ENCODE measurements at places on chromosomes 2 and 18.

DNA sequence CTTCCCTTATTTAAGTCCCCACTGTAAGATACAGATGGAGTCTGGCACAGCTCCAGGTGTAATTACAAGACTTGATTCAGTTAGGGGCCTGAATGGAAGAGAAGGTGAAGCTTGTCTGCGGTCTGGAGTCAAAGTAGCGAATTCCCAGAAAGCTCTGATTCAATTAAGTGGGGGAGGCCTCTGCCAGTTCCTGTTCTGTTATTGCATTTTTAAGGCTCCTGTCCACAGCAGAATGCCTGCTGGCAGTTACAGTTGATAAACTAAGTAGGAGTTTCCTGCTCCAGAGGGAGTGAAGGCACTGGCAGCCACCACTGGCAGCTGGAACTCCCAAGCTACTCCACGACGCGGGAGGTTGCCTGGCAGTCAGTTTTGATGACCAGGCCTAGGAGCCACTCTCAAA, 181.1 kb downstream of the SOCS6 start:
- DNase-seq, result no peak

GRCh38 chr2:230925443-230925878, 419 bp upstream of the GPR55 start:
- peak; percentile 43 for DNase-seq

DNA sequence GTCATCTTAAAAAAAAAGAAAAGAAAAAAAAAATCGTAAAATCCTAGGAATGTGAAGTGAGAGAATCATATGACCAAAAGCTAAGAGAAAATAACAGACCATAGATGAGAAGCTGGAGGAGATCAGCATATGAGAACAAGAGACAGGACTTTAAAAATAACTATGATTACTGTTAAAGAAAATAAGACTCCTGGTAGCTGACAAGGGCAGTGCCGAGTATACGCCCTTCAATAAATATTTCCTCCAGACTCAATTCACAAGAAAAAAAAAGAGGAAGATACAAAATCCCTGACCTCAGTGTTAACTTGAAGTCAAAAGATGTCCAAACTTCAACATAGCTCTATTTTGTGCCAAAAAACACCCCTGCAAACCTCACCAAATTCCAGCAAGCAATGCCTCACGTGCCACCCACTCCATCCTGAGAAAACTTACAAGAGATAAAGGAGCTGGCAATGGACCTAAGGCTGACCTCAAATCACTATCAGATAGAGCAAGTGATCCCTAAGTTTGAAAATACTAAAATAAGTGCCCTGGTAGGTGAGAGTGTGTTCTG, 817.2 kb downstream of the SOCS6 start:
- DNase-seq, result no peak

- DNase-seq, result no peak
These were observed 296.0 kb downstream of the PLCL1 start for GRCh38 chr2:198100346-198100745.

- no peak for DNase-seq
These were observed 10.4 kb upstream of the CASP8 start for GRCh38 chr2:201249889-201250288.

DNA sequence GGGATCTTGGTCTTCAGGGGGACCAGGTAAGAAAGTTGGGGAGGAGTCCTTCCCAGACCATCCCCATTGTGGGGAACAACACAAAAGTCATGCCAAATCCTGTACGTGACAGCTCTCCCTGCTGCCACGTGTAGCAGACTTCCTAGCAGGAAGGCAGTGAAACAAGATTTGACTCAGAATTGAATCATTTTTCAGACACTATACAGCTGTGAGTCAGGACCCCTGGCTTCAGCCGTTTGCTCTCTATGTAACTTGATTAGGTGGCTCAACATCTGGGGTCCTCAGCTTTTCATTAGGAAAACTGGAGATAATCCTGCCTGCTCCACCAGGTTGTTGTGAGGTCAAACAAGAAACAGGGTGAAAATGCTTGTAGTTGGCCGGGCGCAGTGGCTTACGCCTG, 32.9 kb upstream of the PDCL3 start:
- no peak for DNase-seq

DNA sequence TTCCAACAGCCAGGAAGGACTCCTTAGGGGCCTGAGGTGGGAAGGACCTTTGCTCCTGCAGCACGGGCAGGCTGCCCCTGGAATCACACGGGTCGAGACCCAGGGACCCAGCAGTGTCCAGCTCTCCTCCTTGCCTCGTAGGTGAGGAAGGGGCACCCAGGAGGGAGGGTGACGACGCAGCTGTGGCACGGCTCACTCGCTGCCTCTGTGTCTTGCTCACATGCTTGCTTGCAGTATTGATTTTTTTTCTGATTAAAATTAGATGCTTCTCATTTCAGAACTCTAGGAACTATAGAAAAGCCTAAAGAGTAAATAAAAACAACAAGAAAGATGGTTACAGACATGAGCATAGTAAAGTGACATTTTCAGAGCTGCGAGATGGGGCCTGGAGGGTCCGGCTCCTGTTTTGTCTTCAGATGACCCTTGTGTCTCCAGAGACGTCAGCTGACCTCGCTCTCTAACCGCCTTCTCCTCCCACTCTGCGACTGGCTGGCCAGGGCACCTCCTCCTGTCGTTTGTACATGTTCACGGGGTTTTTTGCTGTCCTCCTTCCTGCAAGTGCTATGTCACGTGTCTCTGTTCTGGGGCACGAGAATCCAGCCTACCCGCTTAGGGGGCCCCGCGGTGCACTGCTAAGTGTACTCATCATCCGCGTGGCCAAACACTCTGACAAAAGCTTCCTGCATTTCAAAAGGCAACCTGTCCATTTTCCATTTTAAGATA, 65.7 kb upstream of the ZNF236 start:
- DNase-seq, result no peak

DNA sequence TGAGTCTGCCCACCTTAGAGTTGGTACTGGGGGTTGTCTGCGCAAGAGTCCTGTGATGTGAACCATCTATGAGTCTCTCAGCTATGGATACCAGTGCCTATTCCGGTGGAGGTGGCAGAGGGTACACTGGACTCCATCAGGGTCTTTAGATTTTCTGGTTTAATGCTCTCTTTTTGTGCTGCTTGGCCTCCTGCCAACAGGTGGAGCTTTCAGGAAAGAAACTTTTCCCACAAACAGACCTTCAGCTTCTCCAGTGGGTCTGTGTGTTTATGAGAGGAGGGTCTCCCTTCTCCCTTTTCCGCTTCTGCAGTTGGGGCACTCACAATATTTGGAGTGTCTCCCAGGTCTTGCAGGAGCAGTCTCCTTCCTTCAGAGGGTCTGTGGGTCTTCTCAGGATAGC, 1721.9 kb upstream of the SLC39A10 start:
- DNase-seq, result no peak
